ENCODE measurements at places on chromosomes 2 and 18.

DNA sequence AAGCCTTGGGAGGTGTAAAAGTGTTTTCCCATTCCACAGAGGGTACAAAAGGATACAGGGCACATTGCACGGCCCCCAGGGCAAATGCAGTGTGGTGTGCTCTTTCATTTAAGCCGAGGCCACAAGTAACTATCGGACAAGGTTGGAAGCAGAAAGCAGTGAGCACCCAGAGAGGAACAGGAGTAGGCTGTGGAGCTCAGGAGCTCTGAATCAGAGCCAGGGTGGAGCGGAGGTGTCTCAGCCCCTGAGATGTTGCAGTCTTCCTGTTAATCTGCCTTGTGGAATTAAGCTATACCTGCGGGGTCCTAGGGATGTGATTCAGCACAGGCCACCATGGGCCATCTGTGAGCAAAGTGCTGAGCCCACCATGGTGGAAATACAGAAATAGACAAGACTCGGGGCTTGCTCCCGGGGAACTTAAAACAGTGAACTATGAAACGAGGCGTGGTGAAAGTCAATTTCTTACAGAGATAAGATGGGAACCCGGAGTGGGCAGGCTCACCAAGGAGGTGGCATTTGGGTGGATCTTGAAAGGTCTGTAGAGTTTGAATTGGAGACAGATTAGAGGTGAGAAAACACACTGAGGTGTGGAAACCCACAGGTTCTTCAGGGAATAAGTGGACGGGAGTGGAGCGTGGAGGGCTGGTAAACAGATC is 44.0 kb downstream of the ASAP2 start:
- DNase-seq: no peak

- no peak for DNase-seq
Observed at GRCh38 chr2:128451084-128452023, 132.7 kb upstream of the HS6ST1 start.

DNA sequence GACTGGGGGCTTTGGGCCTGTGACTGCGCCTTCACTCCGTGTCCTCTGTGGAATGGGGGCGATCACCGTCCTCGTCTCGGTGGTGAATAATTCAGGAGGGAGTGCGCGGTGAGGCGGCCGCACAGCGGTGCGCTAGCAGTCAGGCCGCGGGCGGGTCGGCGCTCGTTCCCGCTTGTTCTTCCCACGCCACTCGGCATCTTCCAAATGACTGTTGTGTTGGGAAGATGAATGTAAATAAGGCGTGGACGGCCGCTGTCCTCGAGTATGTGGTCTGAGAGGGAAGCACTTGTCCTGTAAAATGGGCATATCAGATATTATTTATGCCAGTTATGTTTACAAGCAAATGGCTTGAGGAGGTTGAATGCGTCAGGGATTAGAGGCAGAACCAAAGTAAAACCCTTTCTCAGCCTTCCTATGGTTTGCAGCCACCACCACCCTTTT is 608 bp upstream of the VPS4B start:
- peak; percentile 72 for DNase-seq

DNA sequence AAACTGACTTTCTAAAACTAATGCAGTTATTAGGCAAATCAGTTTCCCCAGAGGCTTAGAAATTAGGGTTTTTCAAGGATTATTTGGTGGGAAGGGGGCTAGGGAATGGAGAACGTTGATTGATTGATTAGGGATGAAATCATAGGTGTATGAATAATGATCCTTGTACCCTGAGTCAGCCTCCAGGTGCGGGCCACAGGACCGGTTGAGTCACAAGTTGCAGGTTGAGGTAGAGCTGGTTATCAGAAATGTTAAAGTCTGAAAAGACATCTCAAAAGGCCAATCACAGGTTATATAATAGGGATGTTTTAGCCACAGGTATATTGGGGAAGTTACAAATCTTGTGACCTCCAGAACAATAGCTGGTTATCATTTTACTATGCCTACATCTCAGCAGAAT is 341.8 kb upstream of the GULP1 start:
- no peak for DNase-seq

DNA sequence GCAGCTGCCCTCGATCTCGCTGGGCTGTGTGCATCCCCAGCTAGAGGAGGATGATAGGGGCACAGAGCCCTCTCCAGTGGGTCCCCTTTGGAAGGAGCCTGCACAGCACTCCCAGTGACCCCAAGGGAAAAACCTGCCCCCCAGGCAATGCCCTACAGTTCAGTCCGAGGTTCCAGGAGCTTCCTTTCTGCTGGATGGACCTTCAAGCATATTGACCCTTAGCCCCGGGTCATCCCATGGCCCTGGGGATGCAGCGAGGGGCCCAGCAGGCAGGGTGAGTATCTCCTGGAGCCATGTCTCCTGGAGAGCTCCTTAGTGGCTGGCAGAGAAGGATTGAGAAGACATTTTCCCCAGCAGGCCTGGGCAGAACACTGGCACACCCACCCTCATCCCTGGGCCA is 45.4 kb upstream of the CTDP1 start:
- no peak for DNase-seq

- DNase-seq: no peak
Observed at GRCh38 chr2:74079522-74080341, 68.0 kb downstream of the BOLA3 start.

GRCh38 chr2:105257981-105258380 is 16.4 kb downstream of the GPR45 start:
- DNase-seq: no peak

DNA sequence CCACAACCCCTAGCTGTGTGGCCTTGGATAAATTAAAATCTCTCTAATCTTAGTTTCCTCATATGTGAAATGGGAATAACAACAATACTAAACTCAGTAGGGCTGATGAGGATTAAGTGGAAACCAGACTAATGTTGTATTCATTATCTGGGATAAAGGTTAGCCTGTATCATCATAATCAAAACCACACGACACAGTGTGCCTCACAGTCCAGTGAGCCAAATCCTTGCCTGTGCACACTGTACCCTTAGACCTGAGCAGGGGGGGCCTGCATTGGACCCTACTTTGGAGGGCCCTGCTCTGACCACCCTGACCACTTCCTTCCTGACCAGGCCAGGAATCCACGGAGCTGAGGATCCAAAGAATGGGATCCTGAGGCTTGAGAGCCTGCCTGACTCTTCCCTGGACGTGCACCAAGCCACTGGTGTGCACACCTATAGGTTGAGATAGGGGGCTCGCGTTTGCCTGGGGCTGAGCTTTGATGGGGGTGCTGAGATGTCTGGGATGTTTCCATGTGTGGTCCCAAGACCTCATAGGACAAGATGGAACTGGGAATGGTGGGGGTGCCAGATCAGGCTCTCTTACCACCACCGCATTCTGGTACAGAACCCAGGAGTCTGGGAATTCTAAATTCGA is 69.7 kb downstream of the TGOLN2 start:
- DNase-seq: no peak

- DNase-seq: no peak
Observed at GRCh38 chr2:2875296-2875695, 502.3 kb downstream of the EIPR1 start.

DNA sequence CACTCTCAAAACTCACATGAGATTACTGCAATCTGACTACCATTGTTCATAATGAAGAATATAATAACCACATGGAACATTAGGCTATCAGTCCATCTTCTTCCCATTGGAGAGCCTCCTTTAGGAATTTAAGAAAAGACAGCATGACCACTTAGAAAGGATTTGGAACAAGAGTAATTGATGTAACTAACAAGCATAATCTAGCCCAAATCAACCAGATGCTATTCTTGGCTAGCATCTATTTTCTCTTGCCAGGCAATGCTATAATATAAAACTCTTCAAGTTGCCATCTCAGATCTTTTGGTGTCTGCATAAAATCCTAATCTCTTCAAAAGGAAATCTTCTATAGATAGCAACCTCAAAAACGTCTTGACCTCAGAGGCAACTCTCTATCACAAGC is 152.0 kb upstream of the REG3G start:
- DNase-seq: no peak

- DNase-seq: no peak
Observed at GRCh38 chr2:168166902-168167510, 80.4 kb downstream of the STK39 start.

DNA sequence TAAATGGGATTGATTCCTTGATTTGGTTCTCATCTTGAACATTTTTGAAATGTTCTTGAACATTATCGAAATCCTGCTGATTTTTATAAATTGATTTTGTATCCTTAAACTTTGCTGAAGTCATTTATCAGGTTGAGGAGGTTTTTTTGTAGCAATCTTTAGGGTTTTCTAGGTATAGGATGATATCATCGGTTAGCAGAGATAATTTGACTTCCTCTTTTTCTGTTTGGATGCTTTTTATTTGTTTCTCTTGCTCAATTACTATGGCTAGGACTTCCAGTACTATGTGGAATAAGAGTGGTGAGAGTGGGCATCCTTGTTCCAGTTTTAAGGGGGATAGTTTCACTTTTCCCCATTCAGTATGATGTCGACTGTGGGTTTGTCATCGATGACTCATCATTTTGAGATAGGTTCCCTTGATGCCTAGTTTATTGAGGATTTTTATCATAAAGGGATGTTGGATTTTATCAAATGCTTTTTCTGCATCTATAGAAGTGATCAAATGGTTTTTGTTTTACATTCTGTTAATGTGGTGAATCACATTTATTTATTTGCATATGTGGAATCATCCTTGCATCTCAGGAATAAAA is 201.5 kb upstream of the ZSWIM2 start:
- DNase-seq: no peak

DNA sequence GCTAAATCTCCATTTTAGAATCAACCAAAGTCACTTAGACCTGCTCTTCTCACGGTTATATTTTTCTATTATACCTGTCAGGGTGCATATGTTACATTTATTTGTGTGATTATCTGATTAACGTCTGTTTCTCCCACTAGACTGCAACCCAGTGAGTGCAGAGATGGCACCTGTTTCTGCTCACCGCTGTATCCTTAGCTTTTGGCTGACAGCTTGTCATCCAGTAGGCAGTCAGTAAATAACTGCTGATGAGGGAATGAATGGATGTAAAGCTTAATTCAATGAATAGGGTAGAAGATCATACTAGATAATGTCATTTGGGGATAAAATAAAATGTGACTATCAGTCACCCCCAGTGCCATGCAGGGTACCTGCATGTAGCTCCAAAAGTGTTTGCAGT is 6.9 kb upstream of the CHRNA1 start:
- DNase-seq: no peak

DNA sequence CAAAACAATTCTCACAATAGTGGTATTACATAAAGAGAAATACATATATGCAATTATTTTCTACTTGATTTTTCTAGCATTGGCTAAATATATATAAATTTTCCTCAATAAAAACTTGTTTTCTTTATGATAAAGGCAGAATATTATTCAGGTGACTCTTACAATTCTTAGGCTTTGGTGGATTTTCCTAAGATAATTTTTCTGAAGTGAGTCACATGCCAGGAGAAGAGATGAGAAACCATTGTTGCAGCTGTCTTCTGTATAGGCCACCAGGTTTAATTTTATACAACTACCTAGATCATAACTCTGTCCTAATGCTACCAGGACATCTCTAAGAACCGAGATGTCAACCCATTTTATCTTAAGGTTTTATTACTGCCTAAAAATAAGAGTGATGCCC is 552.4 kb upstream of the CDH2 start:
- DNase-seq: no peak

- no peak for DNase-seq
Observed at GRCh38 chr2:173941567-173941966, 23.6 kb downstream of the SP3 start.

DNA sequence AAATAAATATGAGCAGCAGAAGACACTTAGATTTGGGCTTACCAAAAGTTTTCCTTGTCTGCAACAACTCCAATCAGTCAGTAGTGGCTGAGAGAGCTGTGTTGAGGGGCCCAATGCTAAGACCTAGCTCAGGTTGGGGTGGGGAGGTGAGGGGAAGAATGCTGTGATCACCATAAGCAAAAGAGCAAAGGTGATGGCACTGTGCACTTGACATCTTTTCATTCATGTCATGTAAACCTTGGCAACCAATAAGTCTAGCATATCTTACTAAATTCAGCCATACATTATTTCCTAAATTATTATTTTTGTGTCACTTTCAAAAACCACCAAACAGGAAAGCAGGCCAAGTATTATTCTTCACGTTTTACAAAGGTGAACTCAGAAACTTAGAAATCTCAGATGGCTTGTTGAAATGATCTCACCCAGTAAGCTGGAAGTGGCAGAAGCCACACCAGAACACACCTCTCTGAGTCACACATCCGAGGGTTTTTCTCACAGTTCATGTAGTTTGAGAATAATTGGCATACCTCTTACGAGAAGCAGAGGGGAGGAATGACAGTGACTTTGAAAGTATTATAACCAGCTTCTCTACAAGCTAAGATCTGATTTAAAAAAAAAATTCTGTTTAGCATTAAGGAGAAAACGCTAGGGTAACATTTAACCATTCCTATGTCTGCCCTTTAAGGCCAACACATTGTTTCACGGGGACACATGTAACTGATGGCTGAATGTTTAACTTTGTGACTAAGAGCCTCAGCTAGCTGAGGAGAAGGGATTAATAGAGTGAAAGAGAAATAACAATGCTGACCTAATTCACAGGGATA is 43.3 kb upstream of the SETBP1 start:
- DNase-seq: no peak

DNA sequence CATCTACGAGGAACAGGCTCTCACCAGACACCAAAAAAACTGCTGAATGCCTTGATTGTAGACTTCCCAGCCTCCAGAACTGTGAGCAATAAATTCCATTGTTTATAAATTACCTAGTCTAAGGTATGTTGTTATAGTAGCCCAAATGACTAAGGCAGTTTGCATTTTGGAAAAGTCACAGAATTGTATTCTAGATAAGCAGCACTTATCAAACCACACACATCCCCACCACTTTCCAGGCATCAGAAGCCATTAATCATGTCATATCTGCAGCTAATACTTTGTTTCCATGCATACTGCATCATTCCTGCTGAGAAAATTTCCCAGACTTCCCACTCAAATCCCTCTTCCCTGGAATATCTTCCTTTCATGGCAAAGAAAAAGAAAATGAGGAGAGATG is 187.2 kb downstream of the INO80D start:
- no peak for DNase-seq

GRCh38 chr2:27664154-27664574 is 475 bp downstream of the SLC4A1AP start:
- no peak for DNase-seq

DNA sequence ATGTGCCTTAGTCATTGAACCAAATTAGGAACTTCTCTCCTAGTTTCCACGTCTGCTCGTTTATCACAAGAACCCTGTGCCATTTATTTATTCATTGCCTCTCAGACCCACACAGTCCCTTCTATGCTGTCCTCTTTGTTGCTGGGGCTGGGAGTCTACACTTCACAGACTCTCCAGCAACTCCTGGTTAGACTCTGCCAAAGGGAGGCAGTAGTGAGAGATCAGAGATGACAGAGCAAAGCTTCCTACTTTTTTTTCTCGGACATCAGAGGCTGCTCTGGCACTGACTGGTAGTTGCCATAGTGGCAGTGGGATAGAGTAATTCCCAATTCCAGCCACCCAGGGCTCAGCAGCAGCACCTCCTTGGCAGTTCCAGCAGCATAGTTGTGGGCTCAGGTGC is 277.5 kb downstream of the BCL11A start:
- no peak for DNase-seq
